ENCODE measurements at places on chromosomes 7 and 10. TPM values are rescaled to one million over a fixed set of nuclear protein-coding genes. Genes with fewer than 3 reads are reported as not detected.

DNA sequence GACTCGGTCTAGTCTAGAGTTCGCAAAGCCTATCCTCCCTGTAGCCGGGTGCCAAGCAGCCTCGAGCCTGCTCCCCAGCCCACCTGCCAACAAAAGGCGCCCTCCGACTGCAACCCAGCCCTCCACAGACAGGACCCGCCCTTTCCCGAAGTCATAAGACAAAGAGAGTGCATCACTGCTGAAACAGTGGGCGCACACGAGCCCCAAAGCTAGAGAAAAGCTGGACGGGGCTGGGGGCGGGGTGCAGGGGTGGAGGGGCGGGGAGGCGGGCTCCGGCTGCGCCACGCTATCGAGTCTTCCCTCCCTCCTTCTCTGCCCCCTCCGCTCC is 622 bp upstream of the COL1A2 start:
- no peaks in the 10 kb centered on the region for H3K27me3 ChIP-seq
- peaks cover 15% of the 10 kb centered on the region for H3K4me1 ChIP-seq
- H3K27ac ChIP-seq, result peak overlapping the region; percentile 18
- no peak for DNase-seq

DNA sequence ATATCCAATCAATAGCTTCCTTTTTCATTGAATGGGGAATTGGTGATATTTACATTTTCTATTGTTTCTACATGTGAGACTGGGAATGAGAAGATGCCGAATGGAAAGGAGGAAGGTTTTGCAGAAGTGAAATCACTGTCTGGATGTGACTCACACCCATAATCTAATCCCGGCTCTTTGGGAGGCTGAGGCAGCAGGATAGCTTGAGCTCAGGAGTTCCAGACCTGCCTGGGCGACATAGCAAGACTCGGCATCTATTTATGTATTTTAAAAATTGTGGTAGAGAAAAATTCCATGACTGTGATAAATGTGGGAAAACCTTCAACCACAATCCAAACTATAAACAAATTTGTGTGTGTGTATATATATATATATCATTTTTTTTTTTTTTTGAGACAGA is 10.9 kb upstream of the FIS1 start:
- H3K27me3 ChIP-seq, result no peaks in the 10 kb centered on the region
- H3K4me3 ChIP-seq, result no peak overlapping the region
- no peak for DNase-seq
- no peak overlapping the region for H3K27ac ChIP-seq

GRCh38 chr7:127771707-127772106 is 119.7 kb downstream of the SND1 start:
- DNase-seq, result no peak
- H3K4me3 ChIP-seq, result no peak overlapping the region
- H3K4me1 ChIP-seq, result peaks cover 3% of the 10 kb centered on the region
- no peaks in the 10 kb centered on the region for H3K27me3 ChIP-seq
- no peaks in the 10 kb centered on the region for H3K36me3 ChIP-seq

- H3K36me3 ChIP-seq, result no peaks in the 10 kb centered on the region
- H3K4me1 ChIP-seq, result no peaks in the 10 kb centered on the region
- no peak for DNase-seq
- no peak overlapping the region for H3K27ac ChIP-seq
- H3K4me3 ChIP-seq, result no peak overlapping the region
Observed at GRCh38 chr10:62306663-62307062, 38.0 kb upstream of the RTKN2 start.

- no peak for DNase-seq
- no peak overlapping the region for H3K27ac ChIP-seq
Observed at GRCh38 chr7:120760851-120761250, 97.1 kb downstream of the TSPAN12 start.

DNA sequence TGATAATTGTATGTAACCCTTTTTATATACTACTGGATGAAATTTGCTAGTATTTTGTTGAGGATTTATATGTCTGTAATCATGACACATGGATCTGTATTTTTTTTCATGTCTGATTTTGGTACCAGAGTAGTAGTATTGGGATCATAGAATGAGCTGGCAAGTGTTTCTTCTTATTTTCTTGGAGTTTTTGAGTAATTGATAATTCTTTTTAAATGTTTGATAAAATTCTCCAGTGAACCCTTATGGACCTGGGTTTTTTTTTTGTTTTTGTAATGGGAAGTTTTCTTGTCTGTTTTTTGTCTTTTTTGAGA is 28.4 kb downstream of the ZNF33A start:
- no peak for DNase-seq
- no peaks in the 10 kb centered on the region for H3K4me1 ChIP-seq
- no peak overlapping the region for H3K27ac ChIP-seq
- H3K4me3 ChIP-seq, result no peak overlapping the region
- peaks cover 7% of the 10 kb centered on the region for H3K36me3 ChIP-seq

GRCh38 chr10:33240931-33241330 is 93.5 kb downstream of the NRP1 start:
- no peak for DNase-seq
- no peak overlapping the region for H3K4me3 ChIP-seq
- no peak overlapping the region for H3K27ac ChIP-seq
- H3K36me3 ChIP-seq, result no peaks in the 10 kb centered on the region

DNA sequence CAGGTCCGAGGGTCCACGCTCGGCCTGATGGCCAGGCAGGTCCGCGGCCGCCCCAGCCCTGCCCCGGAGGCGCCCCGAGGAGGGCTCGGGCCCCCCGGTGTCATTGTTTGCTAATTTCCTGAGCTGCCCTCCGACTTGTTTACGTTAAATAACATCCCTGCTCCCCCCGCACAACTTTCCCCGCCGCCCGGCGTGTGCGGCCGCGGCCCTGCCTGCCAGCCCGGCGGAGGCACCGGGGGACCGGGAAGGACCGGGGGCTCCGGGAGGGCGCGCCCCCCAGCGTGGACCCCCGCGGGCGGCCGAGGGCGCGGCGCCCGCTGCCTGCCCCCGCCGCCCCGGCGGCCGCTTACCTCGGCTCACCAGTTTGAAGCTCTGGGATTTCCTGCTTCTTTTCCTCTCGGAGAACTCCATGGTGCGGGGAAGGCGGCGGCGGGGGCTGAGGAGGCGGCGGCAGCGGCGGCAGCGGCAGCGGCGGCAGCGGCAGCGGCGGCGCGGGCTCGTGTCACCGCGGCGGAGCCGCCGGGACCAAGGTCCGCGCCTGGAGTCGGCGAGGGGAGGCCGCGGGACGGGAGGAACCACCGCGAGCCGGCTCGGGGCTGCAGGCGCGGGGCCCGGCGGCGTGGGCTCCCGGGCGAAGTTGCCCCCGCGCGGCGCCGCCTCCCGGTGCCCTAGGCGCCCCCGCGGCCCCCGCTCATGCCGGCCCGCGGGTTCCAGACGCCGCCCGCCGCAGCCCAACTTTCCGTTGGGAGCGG is 515 bp downstream of the BEND7 start:
- no peaks in the 10 kb centered on the region for H3K36me3 ChIP-seq
- peaks cover 17% of the 10 kb centered on the region for H3K27me3 ChIP-seq
- no peak overlapping the region for H3K27ac ChIP-seq
- no peak for DNase-seq

DNA sequence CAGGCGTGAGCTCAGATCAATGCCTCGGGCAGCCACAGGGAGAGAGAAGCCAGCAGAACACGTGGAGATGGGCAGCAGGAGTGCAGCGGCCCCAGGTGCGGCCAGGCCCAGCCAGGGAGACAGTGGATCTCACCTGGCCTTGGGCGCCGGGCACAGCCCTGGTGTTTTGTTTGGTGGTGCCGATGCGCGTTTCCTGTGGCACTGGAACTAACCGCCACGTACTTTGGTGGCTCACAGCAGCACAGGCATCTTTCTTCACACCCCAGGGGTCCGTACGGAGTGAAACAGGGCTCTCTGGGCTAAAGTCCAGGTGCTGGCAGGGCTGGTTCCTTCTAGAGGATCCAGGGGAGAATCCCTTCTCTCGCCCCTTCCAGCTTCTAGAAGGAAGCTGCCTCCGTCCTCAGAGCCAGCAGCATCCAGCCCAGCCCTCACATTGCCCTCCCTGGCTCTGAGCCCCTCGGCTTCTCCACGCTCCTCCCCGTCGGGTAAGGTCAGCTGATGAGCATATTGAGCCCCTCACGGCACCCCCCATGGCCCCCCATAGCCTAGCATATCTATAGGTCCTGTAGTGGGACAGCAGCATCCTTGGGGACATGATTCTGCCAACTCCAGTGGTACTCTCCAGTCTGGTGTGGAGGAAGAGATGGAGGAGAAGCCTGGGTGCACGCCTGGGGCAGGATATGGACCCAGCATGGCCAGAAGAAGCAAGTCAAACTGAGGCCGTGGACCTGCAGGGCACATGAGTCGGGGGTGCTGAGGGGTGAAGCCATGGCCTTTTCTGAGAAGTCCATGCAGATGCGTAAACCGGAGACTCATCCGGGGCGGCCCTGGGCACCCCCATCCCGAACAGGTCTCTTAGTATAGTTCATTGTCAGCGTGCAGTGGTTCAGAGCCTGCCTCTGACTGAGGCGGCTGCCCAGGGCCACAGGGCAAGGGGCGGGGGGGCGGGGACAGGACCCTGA is 43.4 kb upstream of the PPP2R2D start:
- H3K27me3 ChIP-seq, result no peaks in the 10 kb centered on the region
- no peaks in the 10 kb centered on the region for H3K4me1 ChIP-seq
- H3K27ac ChIP-seq, result no peak overlapping the region
- no peaks in the 10 kb centered on the region for H3K36me3 ChIP-seq
- no peak for DNase-seq
- no peak overlapping the region for H3K4me3 ChIP-seq

DNA sequence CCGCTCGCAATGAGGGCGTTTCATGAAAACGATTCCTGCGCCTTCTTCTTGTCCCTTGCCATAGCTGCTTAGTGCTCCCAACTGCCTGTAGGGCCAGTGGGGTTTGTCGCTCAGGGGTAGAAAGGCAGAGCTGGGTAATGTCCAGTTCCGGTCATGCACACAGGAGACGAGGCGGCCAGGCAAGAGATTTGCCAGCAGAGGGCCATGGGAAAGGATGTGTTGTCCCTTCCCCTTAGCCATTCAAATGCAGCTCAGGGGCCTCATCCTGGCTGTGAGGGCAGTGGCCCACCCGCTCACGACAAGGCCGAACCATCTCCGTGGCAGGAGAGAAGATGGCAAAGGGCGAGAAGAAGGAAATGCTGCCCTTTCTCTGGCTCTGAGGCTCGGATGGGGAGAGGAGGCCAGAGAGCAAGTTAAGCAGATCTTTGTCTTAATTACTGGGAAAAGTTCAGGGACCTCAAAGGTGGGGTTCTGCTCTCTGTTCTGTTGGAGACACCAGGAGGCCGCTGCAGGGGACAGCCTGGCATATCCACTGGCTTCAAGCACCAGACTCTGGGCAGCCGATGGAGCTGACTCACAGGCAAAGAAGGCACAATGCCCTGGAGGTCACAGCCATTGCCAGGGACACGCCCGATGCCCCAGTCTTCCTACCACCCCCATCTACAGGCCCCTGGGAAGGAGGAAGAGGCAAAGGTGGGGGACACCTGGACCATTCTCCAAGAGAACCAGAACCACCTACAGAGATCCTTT is 534.8 kb upstream of the MGMT start:
- H3K4me1 ChIP-seq, result no peaks in the 10 kb centered on the region
- no peak for DNase-seq
- no peak overlapping the region for H3K27ac ChIP-seq

GRCh38 chr7:68321776-68322496 is 1276.3 kb upstream of the AUTS2 start:
- no peaks in the 10 kb centered on the region for H3K27me3 ChIP-seq
- no peak overlapping the region for H3K27ac ChIP-seq
- H3K36me3 ChIP-seq, result no peaks in the 10 kb centered on the region
- DNase-seq, result no peak
- H3K4me3 ChIP-seq, result no peak overlapping the region

- peaks cover 59% of the 10 kb centered on the region for H3K27me3 ChIP-seq
- peak overlapping the region; percentile 61 for H3K4me3 ChIP-seq
- no peaks in the 10 kb centered on the region for H3K36me3 ChIP-seq
- no peak for DNase-seq
Observed at GRCh38 chr10:69568472-69569395, 4.5 kb downstream of the NEUROG3 start.

GRCh38 chr10:132547421-132547861 is 9.9 kb downstream of the INPP5A start:
- peaks cover under 1% of the 10 kb centered on the region for H3K4me1 ChIP-seq
- no peak for DNase-seq
- no peak overlapping the region for H3K4me3 ChIP-seq
- H3K27ac ChIP-seq, result no peak overlapping the region
- no peaks in the 10 kb centered on the region for H3K36me3 ChIP-seq
- H3K27me3 ChIP-seq, result no peaks in the 10 kb centered on the region

- no peak overlapping the region for H3K27ac ChIP-seq
- no peak overlapping the region for H3K4me3 ChIP-seq
- no peaks in the 10 kb centered on the region for H3K27me3 ChIP-seq
- no peaks in the 10 kb centered on the region for H3K36me3 ChIP-seq
- no peak for DNase-seq
Observed at GRCh38 chr7:138025215-138026186, 23.6 kb upstream of the CREB3L2 start.

GRCh38 chr7:157409149-157409752 is 72.4 kb downstream of the DNAJB6 start:
- no peak overlapping the region for H3K4me3 ChIP-seq
- peaks cover 5% of the 10 kb centered on the region for H3K4me1 ChIP-seq
- no peak overlapping the region for H3K27ac ChIP-seq
- no peaks in the 10 kb centered on the region for H3K36me3 ChIP-seq

DNA sequence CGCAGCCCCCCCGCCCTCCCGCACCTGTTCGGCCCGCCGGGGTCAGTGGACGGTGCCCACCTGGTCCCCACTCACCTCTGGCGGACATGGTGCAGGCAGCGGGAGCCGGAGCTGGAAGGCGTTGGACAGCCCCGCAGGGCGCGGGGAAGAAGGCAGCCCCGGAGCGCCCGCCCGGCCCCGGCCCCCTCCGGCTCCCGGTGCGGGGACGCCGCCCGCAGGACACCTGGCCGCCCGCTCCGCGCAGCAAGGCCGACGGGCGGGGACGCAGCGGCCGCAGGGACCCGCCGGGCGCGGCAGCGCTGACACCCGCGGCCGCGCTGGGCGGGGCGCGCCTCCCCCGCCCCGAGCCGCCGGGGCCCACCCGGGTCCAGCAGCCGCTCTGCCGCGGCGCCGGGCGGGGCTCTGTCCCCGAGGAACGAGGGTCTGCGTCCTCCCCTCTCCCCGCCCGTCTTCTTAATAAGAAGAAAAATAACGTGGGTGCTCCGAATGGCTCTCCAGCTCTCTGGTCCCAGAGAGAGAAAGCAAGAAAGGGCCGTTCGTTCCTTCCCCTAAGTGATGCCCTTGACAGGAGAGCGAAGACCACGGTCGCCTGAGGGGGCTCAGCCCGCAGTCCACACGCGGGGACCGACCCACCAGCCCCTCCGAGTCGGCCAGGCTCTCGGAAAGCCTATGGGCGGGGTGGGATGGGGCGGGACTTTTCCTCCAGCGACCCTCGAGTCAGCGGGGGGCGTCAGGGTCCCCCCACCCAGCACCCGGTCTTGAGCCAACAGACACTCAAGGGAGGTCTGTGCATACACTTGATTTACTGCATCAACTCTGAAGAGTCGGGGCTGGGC is 53.4 kb upstream of the FHIP2A start:
- H3K4me3 ChIP-seq, result peak overlapping the region; percentile 52
- H3K36me3 ChIP-seq, result no peaks in the 10 kb centered on the region
- H3K27me3 ChIP-seq, result peaks cover 5% of the 10 kb centered on the region
- H3K27ac ChIP-seq, result no peak overlapping the region

GRCh38 chr10:74206746-74207145 is 55.7 kb downstream of the ADK start:
- H3K36me3 ChIP-seq, result no peaks in the 10 kb centered on the region
- no peak overlapping the region for H3K4me3 ChIP-seq
- DNase-seq, result no peak
- H3K27ac ChIP-seq, result no peak overlapping the region

HDAC9 gene
- total RNA-seq, result 9.4 TPM

Data from H1 (cell line).